ENCODE measurements at places on chromosomes 2 and 18.

- no peak for DNase-seq
Observed at GRCh38 chr2:28748176-28748575, 3.5 kb upstream of the PPP1CB start.

DNA sequence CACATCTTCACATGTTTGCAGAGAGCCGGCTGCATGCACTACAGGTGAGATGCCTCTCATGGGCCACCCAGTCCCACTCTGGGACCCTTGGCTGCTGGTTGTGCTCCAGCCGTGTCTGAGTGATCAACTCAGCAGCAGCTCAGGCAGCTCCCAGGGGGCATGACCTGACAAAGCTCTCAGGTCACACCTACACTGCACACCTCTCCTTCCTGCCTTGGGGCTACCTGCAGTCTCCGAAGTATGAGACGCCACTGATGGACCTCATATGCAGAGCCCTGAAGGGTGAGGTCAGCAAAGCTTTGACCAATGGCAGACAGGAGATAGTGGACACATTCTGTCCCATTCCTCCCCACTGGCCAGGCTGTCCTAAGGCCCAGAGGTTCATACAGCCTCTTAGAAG is 51.4 kb downstream of the LBH start:
- no peak for DNase-seq

DNA sequence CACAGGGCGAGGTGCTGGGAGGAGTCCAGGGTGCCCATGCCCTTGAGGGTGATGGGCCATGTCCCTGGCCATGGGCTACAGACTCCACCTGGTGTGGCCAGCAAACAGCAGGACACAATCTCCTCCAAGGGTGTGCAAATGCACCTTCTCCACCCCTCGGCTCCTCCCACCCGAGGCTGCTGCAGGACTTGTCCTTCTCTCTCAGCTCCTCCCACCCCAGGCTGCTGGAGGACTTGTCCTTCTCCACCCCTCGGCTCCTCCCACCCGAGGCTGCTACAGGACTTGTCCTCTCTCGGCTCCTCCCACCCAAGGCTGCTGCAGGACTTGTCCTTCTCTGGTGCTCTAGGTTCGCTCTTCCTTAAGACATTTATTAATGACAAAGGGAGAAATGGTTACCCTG is 57.3 kb upstream of the SNTG2 start:
- no peak for DNase-seq

GRCh38 chr2:65381607-65382051 is 50.8 kb downstream of the SPRED2 start:
- no peak for DNase-seq

GRCh38 chr2:8539743-8540551 is 141.9 kb upstream of the ID2 start:
- no peak for DNase-seq

DNA sequence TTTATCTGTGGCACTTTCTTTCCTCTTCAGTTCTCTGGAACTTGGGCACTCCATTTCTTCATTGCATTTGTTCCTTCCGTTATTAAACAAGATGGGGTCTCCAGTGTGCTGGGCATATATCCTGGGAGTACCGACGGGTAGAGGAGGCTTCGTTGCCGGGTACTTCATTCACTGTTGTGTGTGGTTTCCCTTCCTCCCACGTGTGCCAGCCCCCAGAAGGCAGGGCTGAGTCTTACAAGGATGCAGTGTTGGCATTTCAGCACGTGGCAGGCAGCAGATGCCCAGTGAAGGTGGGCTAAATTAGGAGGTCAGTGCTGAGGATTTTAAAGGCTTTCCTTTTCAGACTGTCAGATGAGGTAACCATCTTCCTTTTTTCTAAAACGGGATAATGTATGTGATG is 58.6 kb downstream of the MGAT5 start:
- no peak for DNase-seq

DNA sequence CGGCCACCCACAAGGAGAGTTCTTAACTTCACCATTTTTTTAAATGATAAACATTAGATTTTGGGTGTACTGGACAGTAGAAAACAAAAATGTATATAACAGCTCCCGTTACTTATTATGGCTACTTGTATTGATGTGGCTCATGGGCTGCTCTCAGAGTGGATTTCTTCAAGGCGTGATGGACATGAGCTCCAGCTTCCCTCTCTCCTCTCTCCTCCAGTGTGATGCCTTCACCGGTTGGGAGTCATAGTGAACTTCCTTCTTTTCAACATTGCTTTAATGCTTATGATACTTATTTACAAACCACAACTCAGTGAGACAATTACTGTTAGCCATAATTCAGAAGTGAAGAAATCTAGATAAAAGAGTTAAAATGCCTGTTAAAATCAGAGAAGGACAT is 515.2 kb downstream of the RNF144A start:
- no peak for DNase-seq

DNA sequence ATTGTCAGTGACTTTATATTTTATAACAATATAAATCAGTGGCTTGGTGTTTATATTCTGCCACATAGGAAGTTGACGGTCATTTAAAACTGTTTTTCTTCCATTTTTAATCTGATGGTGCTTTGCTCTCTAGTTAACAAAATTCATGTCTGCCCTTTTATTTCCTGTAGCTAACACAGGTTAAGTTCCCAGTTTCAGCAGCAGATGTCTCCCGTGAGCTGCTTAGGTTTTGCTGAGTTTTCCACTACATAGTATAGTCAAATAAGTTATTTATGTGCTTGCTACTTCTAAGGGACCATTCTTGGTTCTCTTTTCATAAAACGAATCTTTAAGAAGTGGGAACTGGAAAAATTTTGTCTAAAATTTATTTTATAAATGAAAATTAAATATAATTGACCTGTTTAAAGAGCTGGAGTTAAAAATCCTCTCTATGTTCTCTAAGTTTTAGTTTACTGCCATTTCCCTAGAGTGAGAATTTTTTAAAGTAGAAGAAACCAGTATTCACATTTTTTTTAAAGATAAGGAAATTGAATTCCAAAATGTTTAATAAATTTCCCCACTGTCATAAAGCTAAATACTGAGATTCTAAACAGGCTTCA is 20.6 kb downstream of the HTR2B start:
- peak; percentile 61 for DNase-seq

GRCh38 chr2:224111576-224111975 is 72.5 kb upstream of the SERPINE2 start:
- DNase-seq: no peak

DNA sequence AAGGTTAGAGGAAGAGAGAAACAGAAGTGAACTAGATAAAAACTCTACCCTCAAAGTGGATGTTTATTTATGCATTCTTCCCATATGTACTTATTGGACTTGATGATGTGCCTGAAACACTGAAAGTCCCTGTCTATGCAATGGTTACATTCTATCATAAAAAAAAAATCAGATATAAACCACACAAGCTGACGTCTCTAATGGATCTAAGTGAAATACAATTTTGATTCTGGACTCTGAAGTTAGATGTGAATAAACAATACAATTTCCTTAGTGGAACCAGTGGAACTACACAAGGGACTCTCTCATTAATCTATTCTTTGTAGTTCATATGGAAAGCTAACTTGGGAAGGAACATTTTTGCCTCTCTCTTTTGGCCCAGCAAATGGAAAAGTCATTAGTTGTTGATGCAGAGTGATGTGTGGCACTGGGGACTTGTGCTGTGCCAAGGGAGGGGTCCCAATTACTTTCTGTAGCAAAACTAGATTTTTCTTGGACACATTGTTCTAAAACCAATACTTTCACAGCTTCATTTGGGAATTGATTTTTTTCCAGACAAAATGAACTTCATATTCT is 376.8 kb downstream of the TRIB2 start:
- DNase-seq: no peak

DNA sequence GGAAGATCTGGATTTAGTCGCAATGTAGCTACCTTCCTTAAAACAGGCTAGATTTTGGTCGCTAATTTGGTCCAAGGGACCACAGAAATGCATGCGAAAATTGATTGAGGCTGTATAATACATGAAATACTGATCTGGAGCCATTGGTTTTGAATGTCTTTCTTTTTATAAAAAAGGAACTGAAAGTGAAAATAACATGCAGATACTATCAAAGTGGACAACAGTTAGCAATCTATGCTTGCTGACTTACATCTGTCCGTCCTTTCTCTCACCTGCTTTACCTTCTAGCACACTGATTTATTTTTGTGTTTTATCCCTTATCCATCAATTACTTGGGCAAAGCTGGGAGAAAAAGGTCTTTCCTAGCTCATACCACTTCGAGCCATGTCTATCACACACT is 1459.8 kb upstream of the ACVR2A start:
- DNase-seq: no peak

DNA sequence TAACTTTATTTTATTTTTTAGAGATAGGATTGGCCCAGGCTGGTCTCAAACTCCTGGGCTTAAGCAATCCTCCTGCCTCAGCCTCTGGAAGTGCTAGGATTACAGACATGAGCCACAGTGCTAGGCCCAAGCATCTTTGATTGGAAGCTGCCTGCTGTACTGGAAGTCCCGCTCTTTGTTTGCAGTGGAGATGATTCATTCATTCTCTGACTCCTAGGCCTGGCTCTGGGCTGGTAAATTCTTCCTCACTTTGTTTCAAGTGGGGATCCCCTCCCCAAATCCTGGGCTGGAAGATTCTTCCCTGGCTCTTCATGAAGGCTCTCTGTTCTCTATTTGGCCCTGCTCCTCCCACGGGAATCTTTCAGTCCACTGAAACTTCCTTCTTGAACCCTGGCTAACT is 81.9 kb downstream of the NEURL3 start:
- DNase-seq: no peak

DNA sequence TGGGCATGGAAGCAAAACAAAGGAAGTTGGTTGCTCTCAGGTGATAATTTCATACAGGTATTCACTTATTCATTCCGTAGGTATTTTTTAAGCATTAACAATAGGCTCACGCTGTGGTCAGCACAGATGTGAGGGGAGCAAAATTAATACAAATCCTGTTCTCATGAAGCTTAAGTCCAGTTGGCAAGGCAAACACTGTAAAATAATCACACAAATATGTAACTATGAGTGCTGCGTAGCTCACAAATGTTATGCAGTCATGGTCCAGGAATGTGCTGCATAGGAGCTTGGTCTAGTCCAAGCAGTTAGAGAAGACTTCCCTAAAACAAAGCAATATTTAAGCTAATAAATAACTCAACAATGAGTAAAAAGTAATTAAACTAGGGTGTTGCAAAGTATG is 23.9 kb downstream of the SP5 start:
- DNase-seq: no peak

GRCh38 chr2:109148117-109148746 is 19.2 kb downstream of the SH3RF3 start:
- DNase-seq: no peak

DNA sequence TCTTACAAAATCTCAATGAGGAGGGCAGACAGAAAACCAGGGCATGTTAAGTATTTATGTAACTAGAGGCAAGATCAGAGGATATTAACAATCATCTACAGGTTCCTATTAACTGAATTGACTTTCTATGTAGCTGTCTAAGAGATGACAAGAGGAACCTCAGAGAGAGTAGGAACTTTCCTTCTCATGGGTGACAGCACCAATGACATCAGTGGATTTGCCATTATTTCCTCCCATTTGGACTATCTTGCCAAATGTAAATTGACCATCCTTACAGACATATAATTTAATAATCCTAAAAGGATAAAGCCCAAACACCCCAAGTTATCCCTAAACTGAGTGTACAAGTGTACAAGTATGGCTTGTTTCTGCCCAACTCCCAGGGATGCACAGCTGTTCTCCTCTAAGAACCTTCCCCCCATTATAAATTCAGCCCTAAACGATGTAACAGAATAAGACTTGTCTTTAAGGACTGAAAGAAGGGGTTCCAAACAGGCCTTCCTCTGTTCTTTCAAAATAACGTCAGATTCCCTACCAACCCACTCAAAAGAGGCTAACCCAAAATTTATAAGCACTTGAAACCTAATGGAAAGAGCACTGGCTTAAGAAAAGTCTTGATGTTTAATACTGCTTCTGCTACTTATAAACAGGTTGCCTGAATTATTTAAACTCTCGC is 73.4 kb upstream of the CHAC2 start:
- DNase-seq: no peak

GRCh38 chr18:54780285-54780861 is 47.9 kb upstream of the RAB27B start:
- no peak for DNase-seq

GRCh38 chr2:53448591-53448990 is 319.0 kb upstream of the CHAC2 start:
- DNase-seq: no peak

DNA sequence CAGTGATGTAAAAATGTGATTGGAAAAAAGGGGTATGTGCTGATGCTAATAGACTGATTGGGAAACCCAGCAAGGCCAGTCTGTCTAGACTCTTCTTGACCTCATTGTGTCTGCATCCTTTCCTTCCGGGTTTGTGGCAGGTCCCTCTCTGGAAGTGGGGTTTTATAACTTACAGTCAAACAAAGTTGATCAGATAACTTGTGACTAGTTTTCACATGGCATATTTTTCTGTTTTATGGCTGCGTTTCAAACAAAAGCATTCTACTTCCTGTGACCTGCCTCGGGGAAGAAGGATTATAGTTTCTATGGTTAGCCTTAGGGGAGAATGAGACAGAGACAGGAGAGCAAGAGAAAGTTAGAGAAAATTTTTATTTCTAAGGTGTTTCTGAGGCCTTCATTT is 188.7 kb upstream of the HNMT start:
- DNase-seq: no peak

- DNase-seq: no peak
Observed at GRCh38 chr2:218332920-218333645, 23.6 kb upstream of the CATIP start.

GRCh38 chr2:110101280-110101844 is 14.3 kb downstream of the MALL start:
- DNase-seq: no peak

DNA sequence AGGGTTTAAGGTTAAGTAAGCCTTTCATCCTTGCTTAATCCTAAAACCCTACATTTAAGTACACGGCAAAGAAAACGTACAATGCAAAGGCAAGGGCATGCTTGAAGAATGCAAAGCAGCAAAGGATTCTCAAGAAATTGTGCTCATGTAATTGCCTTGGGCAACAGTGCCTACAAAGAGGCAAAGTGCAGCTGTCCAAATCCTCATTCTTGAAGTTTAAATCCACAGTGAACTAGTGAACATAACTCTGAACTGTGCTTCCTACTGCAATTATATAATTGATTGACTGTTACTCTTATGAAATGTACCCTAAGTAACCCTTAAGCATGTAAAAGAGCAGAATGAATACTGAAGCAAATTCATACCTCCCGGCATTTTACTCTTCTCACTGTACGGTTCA is 85.4 kb downstream of the MAP3K20 start:
- no peak for DNase-seq

GRCh38 chr2:111671426-111672150 is 212.4 kb downstream of the ANAPC1 start:
- DNase-seq: no peak

All from CD4-positive, alpha-beta T cell treated with Interleukin-4 for 4 hours (primary cell).